ENCODE measurements at places on chromosomes 13 and 19.

- DNase-seq, result no peak
These were observed 21.4 kb downstream of the ZNF44 start for GRCh38 chr19:12272980-12273901.

DNA sequence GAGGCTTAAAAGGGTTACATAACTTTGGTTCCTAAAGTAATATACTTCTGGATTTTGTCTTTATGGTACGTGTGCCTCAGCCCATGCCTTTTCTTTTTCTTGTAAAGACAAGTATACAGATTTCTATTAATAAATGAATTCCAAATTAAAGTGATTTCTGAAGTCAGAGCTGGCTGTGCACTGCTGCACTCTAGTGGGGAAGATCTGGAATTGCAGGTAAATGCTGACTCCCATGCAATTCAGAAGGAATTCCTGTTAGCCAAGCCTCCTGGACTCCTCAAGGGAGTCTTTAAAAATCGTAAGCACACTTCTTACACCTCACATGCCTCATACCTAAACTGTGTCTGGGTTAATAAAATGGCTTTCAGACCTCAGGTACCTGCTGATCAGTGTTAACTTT, 118.4 kb upstream of the SLC7A1 start:
- peak; percentile 14 for DNase-seq

- no peak for DNase-seq
These were observed 7.1 kb upstream of the EPN1 start for GRCh38 chr19:55667958-55668357.

- no peak for DNase-seq
These were observed 54.8 kb upstream of the ZNF536 start for GRCh38 chr19:30317403-30317802.

DNA sequence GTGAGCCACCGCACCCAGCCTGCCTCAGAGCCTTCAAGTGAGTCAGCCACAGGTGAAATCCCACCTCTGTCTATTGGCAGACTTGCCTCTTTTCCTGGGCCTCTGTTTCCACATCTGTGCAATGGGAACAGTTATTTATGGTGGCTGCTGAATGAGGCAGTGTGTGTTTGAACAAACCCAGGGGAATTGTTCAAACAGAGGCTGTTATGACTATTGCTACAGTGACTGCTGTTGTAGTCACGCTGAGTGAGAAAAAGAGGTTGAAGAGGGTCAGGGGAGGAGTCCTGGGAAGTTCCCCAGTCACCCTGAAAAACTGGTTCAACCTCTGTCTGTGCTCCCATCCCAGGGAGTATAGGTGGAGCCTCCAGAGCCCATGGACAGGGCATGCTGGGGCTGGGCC, at the start of gene CEACAM19:
TSS of gene CEACAM19 (plus strand) at position 83 of the 400 bp plus-strand sequence. CDS start 450 bp downstream, outside the sequence.
- no peak for DNase-seq

- DNase-seq, result no peak
These were observed 4.8 kb downstream of the FCHO1 start for GRCh38 chr19:17755977-17756670.

GRCh38 chr13:23462815-23463559, 29.5 kb upstream of the SACS start:
- DNase-seq, result peak; percentile 43

GRCh38 chr13:29683041-29683440, 87.6 kb upstream of the SLC7A1 start:
- DNase-seq, result no peak

- DNase-seq, result no peak
These were observed 12.2 kb downstream of the PIP5K1C start for GRCh38 chr19:3687774-3688706.

DNA sequence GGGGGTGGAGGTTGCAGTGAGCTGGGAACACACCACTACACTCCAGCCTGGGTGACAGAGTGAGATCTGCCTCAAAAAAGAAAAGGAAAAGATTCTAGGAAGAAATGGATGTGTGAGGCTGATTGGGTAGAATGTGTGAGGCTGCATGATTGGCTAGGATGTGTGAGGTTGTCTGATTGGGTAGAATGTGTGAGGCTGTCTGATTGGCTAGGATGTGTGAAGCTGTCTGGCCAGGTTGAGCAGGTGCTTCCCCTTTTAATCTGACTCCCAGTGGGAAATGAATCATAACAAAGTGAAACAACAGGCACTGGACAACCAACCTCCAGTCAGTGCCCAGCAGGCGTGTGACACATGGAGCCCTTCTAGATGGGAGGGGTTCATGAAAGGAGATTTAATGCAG, 14.7 kb downstream of the C13orf46 start:
- no peak for DNase-seq

DNA sequence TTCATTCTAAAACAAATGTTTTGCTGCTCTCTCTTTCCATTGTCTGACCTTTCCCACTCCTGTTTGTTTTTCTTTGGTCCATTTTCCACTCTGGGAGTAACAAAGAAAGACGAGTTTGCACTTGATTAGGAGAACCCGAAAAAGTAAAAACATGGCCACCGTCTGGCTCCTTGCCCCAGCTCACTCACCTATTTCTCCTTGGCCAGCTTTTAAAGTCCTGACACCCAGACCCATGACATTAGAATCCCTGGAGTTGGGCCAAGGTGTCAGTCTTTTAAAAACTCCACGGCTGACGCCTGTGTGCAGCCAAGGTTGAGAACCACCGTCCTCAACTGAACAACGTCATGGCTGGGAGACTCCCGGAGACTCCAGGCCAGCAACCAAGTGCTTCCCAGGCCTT, 63.6 kb upstream of the FLT1 start:
- no peak for DNase-seq

DNA sequence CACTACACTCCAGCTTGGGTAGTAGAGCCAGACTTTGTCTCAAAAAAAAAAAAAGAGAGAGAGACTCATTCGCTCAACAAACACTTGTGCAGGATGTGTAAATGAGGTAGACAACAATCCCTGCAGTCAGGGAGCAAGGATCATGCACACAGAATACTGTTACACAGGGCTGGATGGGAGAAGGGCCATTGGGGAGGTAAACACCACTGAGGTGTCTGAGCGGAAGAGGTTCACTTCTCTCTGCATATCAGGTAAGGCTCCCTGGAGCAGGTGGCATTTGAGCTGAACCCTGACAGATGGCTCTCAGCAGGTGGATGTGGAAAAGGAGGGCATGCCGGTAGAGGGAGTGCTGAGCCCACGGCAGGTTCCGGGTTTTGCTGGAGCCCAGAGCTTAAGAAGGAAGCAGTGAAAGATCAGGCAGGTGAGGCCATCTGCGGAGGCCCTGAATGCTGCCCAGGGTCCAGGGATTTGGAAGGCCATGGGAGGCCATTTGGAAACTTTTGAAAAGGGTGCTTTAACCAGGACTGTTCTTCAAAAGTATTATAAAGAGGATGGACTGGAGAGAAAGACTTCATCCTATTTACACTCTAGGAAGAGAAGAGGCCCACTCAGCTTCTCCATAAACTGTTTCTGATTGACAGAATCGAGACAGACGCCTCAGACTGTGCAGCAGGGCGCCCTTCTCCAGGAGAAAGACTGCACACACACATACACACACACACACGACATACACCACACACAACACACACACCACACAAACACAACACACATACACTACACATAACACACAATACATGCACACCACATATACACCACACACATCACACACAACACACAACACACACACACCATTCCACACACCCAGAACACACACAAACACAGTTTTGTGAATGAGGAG, 199.4 kb downstream of the USP12 start:
- no peak for DNase-seq

Measured in HFFc6 (cell line).